ENCODE measurements at places on chromosomes 3 and 15.

- no peak for DNase-seq
Observed at GRCh38 chr3:50364573-50365079, 5.3 kb upstream of the TMEM115 start.

DNA sequence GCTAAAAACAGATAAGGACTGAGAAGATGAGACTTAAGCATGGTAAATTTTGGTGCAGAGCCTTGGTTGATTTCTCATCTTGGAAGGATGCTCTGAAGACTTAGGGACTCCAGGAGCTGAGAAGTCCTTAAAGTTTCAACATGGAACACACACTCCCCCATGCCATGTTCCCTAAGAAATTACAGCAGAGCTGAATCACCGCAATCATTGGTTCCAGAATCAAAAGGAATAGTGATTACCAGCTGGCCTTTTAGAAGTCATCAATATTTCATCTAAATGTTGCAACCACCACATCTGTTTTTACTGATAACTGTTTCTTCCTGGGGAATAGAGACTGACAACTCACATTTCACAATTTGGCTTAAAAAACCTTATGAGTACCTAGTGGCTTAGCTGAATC lies 229.3 kb downstream of the MINAR1 start:
- DNase-seq = no peak

DNA sequence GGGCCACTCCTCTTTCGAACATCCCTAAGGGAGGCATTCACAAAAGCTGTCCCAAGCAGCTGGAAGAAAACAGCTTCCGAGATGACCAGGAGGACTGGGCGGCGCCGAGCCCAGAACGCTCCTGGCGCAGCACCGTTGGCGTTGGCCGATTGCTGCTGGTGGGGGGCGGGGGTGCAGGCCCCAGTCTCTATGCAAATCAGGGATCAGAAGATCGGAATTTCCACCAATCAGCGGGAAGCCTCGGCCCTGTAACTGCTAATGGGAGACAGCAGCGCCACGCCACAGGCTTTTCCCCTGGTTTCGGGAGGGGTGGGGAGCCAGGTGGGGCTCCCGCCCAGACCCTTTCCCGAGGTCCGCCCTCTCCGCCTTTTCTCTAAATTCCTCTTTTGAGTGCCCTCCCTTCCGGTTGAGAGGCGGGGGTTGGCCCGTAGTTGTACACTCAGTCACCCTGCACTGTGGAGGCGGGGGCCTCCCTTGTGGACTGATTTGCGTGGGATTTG lies 27.0 kb downstream of the HMCES start:
- no peak for DNase-seq

DNA sequence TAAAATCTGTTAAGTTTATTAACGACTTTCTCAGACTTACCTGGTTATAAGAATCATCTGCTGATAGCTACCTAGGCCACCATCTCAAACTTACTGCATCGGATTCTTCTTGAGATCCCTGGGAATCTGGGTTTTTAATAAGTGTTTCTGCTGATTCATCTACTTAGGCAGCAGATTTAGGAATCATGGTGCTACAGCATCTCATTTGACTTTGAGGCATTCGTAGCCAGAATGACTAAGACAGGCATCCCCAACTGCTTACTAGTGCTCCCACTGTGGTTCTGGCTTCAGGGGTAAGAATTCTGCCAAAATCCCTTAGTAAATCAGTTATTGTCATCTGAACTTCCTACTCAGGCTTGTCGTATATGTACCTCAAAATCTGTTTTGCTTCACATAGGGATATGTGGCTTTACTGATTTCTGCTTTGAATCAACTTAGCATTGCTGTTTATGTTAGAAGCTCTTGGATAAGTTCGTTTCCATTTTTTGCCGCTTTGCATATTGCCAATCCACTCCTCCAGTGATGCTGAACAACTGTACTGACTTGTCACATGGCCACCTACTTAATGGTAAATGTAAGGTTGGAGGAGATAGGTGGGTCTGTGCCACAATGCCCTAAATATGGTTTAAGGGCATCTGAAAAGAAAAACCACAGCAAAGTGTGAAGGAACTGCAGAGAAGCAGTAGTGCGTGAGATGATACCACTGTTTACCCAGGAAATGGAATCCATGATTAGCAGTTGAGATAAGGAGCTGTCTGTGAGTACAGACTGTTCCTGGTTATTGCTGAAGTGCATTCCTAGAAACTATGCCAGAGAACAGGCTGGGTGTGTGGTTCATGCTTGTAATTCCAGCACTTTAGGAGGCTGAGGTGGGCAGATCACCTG lies 60.3 kb downstream of the MAP6D1 start:
- DNase-seq = no peak

- no peak for DNase-seq
Observed at GRCh38 chr15:100216182-100216581, 125.6 kb downstream of the ADAMTS17 start.

GRCh38 chr3:149443545-149443912 lies 31.0 kb upstream of the TM4SF4 start:
- no peak for DNase-seq

DNA sequence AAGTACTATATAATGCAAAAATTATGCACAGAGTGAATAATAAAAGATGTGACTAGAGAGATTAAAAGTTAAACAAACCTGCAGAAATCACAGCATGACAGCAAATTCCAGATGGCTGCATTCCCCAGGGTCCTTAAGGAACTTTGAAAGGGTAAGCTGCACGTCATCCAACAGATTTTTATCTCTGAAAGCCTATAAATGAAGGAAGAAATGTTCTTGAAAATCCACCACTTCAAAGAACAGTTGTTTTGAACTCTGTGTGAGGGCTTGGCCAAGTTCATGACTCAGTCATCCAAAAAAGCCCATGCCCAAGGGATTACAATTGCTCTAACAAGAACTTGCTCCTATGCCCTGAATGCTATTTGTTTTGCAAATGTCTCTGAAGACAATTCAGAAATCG lies 603.6 kb downstream of the PLOD2 start:
- DNase-seq = no peak

DNA sequence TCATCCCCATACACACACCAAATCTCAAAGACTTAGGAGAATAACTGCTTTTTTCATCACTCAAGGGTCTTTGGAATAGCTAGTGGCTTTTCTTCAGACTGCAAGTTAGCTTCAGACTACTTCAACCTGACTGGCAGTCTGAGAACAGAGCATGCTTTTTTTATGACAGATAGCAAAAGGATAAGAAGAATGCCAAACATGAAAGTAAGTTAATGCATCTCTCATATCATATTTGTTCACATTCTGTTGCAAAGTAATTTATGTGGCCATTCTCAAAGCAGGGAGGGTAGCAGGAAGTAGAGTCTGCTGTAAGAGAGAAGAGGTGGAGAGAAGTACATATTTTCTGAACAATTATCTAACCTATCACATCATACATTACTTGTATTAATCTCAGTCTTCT lies 544.4 kb downstream of the ZPLD1 start:
- DNase-seq = no peak

DNA sequence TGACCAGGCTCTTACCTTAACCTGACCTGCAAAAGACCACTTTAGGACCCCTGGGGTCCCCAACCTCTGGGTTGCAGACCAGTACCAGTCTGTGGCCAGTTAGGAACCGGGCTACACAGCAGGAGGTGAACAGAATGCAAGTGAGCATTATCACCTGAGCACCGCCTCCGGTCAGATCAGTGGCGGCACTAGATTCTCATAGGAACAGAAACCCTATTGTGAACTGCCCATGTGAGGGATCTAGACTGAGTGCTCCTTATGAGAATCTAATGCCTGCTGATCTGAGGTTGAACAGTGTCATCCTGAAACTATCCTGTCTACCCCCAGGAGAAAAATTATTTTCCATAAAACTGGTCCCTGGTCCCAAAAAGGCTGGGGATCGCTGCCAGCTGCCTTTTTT lies 20.3 kb downstream of the CHP1 start:
- DNase-seq = no peak

- DNase-seq = no peak
Observed at GRCh38 chr15:39808909-39809308, 26.3 kb upstream of the FSIP1 start.

GRCh38 chr3:43024181-43024885 lies 45.2 kb downstream of the GASK1A start:
- DNase-seq = peak; percentile 70

- no peak for DNase-seq
Observed at GRCh38 chr3:8183627-8184026, 318.0 kb upstream of the LMCD1 start.
